D341Med (cell line): ENCODE measurements at places on chromosomes 3 and 15.

DNA sequence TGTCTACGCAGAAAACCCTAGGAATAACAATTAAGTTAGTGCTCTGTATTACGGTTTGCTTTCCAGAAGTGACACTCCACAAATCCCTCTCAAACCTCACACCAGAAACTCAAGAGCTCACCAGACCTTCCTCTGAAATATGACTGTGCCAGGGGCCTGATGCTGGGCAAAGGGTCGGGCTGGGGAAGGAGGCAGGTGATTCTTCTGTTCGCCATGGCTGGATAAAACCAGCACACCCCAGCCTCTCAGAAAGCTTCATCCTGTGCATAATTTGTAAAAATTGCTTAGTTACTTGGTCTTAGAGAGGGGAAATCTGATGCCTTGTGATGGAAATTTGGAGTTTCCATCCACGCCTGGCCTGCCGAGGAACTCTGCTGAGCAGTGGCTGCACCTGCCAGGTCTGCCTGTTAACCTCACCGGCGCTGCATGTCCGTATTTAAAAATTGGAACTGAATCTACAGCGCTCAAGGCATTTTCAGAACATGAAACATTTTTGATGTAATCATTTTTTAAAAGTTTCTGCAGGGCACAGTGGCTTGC is 22.7 kb upstream of the ATP1B3 start:
- no peak for DNase-seq

DNA sequence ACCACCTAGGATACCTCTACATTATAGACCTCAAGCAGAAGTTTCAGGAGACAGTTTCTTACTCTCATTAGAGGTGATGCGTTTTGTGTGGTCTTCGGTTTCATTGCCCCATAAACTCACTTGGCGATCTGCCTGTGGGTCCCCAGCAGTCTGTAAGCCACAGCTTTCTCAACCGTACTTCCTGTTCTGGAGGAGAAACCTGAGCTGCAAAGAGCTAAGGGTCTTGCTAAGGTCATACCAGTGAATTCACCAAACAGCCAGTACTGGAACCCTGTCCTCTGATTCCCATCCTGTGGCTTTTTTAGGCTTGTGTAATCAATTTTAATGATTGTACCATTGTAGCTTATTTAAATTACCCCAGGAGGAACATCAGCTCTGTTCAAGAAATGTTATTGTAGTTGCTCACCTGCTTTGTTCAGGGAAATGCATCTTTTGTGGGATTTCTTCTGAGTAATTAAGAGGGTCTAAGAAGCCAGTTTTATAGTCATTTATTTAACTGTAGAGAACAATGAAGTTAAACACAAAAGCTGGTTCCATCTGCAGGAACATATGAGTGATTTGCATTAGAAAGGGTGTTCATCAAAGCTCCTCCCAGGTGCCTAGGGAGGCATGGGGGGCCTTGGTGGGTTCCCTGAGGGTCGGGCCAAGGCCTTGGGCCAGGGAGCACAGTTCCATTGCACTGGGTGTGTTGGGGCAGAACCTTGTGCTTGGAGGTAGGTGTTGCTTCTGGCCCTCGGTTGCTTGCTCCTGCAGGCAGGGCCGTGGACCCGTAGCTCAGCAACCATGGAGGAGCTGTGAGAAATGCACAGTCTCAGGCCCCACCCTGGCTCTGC is 69.6 kb downstream of the APBA2 start:
- DNase-seq: no peak

DNA sequence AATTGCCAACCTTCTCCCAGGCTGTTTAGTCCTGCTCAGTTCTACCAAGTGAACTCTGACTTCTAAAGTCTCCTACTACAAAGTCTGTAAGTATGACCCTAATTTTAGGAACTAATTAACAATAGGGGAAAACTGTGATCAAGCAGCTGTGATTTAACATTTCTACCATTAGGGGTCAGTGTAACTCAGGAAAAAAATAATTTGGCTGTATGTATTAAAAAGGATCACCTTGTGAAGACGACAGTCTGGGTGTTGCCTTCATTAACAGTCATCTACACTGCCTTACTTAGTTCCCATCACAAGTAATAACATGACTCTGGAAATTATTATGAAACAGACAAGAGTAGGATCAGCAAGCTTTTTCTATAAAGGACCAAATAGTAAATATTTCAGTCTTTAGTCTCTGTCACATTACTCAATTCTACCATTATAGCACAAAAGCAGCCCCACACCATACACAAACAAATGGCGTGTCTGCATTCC is 4.2 kb upstream of the NPHP3 start:
- peak; percentile 31 for DNase-seq

DNA sequence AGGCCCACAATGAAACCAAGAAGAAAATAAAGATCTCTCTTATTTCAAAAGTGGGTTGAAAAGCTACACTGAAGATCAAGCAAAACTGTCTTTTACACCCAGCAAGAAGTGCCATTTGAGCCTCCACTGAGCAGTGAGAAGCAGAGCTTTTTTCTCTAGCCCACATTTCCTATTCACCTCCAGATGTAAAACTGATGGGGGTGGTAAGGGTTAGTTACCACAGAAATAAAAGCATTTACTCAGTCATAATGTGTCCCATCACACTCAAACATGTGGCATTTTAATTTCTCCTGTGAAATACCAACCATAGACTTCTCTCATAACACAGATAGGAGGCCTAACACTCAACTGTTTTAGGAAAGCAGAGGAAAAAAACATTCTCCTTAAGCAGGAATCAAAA is 21.0 kb downstream of the IFT57 start:
- no peak for DNase-seq

DNA sequence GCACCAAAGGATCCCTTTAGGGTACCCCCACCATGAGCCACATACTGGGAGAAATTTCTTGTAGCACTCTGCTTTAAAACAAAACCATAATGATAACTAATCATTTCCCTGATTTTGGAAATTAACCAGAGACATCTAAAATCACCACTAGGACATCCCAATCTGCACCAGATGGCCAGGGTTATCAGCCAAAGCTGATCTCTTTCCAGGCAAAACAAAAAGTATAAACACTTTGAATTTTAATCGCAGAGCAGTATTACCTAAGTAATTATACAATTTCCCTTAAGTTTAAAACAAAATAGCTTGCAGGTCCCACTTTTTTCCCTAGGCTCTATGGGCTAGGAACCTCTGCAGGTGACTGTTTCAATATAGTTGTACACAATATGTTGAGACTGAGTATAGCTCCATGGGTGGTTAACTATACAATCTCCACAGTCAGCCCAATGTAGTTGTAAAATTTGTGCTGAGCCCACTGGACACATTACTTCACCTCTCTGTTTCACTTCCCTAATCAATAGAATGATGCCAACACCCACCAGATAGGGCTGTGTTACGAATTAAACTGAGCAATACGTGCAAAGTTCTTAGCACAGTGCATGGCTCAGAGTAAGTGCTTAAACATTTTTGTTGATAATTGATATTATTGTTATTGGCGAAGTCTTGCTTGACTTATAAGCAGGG is 629 bp upstream of the NOX5 start:
- DNase-seq: no peak

DNA sequence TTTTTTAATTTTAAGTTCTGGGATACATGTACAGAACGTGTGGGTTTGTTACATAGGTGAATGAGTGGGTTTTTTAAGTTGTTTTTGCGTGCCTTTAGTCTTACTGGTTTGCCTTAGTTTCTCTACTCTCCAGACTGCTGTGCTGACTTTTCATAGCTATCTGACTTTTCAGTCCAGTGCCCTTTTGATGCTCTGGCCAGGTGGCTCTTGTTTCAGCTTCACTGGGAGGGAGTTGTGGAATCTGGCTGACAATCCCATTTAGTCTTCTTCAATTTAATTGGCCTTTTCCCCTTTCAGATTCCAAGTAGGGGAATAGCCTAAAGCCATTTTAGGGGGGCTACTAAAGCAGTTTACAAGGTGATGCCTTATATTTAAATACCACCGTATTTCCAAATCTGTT is 30.1 kb downstream of the FNDC3B start:
- DNase-seq: no peak

GRCh38 chr15:96326328-96327154 is 4.0 kb upstream of the NR2F2 start:
- DNase-seq: no peak

- no peak for DNase-seq
These were observed 695.9 kb downstream of the OTOL1 start for GRCh38 chr3:162192340-162193029.

- no peak for DNase-seq
These were observed 64.4 kb downstream of the LINGO1 start for GRCh38 chr15:77568014-77568972.

GRCh38 chr3:177928172-177928873 is 607.9 kb upstream of the KCNMB2 start:
- DNase-seq: no peak

- no peak for DNase-seq
These were observed 9.7 kb upstream of the RNF7 start for GRCh38 chr3:141728355-141728892.

- DNase-seq: no peak
These were observed 47.6 kb upstream of the RYK start for GRCh38 chr3:134298249-134298648.
